Fibroblast of lung (primary cell): ENCODE measurements at places on chromosomes 1 and 21.

- peak; percentile 59 for DNase-seq
Measured at GRCh38 chr1:47431534-47431933, 6.3 kb upstream of the FOXD2 start.

DNA sequence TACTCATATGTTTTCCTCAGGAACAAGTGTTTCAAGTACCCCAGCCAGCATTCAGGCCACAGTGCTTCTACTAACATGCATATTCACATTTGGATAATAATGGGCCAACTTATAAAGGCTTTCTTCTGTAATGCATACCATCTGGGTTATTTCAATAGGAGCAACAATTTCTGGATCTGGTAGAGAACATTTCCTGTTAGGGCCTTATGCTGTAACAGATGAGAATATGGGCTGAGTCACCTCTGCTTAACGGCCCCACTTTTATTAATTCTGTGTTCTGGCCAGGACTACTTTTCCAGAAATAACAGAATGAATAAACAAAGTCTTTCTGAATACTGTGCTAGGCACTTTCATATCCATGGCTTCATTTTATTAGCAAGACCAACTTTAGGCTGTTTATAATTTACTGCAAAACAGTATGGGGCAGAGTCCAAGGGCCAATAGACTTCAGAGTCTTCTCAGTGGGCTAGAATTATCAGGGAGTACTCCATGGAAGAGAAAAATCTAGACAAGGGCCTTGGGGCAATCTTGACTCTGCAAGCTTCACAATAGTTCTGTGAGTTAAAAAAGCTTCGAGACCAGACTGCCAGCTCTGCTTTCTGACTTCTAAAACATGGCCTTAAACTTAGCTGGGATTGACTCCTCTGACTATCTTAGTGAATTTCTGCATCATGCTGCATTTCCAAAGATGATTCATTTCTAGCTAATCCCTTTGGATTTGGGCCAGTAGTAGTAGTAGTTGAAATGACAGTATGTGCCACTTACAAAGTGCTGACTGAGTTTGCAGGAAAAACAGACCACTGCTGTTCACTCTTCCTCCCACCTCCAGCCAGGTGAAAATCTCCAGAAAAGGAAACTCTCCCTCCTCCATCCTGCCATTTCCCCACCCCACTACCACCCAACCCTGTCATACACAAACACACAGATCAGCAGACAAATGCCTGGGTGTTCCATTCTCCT, 8.2 kb upstream of the SSX2IP start:
- DNase-seq: peak; percentile 91

DNA sequence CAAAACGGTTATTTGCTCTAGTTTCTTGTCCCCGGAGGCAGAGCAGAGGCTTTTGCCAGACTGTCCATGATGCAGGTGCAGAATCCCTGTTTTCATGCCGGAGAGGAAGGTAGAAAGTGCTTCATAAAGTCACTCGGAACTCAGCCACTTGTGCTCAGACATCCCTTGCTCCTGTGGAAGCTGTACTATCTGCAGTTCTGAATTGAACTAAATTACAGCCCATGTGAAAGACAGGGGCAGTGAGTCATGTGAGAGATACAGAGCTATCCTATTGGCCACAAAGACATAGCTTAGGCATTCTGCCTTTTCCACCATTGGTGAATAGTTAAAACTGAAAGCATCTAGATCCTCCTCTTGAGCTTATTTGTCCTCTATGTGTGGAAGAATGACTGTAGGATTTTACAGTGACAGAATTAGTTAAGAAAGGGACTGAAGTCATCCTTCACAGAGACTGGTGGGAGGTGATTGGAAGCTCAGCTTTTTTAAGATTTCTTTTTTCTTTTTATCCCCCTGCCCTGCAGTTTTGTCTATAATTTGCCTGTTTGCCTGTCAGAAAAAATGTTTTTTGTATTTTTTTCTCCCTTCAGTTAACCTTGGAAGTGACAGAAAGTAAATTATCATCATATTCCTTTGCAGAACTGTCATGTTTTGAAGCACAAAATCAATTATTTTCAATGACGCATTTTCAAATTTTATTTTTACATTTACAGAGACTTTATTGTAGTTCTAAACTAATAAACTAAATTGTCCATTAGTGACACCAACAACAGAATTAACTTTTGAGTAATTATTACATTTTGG, 298.6 kb downstream of the PTPRC start:
- DNase-seq: peak; percentile 95

- no peak for DNase-seq
Measured at GRCh38 chr1:99713006-99713405, 53.4 kb downstream of the FRRS1 start.

- DNase-seq: no peak
Measured at GRCh38 chr1:107533436-107533835, 392.6 kb downstream of the NTNG1 start.

GRCh38 chr1:97138515-97139032, 417.0 kb downstream of the PTBP2 start:
- no peak for DNase-seq

DNA sequence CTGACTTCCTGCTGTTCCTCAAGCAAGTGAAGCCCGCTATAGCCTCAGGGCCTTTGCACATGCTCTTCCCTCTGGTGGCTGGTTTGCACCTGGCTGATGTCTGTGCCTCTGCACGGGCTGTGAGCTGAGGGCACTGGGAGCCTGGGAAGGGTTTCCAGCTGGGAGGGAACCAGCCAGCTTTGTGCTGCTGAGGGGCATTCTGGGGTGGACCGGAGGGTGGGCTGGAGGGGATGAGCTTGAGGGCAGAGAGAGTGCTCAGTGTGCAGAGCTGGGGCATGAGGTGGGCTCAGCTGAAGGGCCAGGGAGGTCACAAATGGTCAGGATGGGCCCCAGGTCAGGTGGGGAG, 305.7 kb downstream of the MATN1 start:
- DNase-seq: no peak

- DNase-seq: no peak
Measured at GRCh38 chr1:109114342-109114674, 393 bp downstream of the ELAPOR1 start.

- DNase-seq: no peak
Measured at GRCh38 chr1:187641907-187642306, 813.2 kb downstream of the PLA2G4A start.

DNA sequence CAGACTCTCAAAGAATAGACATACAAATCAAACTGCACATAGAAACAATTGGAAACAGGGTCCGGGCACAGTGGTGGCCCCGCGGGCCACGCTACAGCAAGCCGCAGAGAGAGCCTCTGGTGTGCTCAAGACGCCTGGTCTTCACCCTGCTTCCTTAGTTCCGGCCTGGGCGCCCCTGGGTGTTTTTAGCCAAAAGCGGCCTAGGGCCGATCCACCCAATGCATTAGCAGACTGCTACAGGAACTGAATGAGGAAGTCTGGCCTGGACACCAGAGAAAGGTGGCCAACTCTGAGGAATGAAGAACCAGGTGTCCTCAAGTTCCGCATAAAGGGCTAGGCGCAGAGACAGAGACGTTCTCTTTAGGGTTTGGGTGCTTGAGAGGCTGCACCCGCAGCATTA, 1.7 kb downstream of the PRRX1 start:
- DNase-seq: no peak

GRCh38 chr1:93016171-93016570, 54.9 kb upstream of the DIPK1A start:
- DNase-seq: peak; percentile 41

GRCh38 chr1:54537611-54538010, 10.4 kb upstream of the ACOT11 start:
- DNase-seq: no peak

DNA sequence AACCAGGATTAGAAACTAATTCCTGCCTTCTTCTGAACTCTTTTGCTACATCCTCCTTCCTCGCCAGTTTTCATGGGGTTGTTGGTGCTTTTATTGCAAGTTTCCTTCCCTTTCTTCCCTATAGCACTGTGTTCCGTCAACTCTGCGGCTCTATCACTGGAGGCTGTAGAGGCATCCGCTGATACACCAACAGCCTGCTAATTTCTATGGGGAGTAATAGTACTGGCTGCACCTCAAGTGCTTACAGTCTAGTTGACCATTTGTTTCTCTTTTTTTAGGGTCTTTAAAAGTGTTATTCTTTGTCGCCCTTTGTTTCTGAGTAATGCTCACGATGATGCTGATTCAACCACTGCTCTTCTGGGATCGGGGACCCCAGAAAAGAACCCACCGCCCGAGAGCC, 746 bp downstream of the MIS18A start:
- DNase-seq: no peak

DNA sequence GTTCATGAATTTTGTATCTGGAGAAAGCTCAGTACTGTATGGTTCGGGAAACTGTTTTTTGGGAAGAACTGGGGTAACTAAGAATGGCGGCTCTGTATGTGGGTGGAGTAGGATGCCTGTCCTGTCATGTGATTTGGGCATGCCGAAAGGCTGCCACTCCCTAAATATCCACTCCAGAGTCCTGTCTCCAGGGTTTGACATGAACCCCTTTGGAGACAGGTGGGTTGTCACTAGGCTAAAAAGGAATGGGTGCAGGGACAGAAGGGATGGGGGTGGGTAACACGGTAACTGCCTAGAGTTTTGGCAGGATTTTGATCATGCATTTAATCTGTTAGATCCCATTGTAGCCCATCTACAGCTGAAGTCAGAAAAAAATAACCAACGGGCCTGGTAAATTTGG, 150.1 kb downstream of the KCNJ6 start:
- no peak for DNase-seq

- no peak for DNase-seq
Measured at GRCh38 chr1:216805953-216806352, 82.7 kb upstream of the ESRRG start.

- DNase-seq: no peak
Measured at GRCh38 chr1:169509354-169509753, 23.6 kb upstream of the SLC19A2 start.

DNA sequence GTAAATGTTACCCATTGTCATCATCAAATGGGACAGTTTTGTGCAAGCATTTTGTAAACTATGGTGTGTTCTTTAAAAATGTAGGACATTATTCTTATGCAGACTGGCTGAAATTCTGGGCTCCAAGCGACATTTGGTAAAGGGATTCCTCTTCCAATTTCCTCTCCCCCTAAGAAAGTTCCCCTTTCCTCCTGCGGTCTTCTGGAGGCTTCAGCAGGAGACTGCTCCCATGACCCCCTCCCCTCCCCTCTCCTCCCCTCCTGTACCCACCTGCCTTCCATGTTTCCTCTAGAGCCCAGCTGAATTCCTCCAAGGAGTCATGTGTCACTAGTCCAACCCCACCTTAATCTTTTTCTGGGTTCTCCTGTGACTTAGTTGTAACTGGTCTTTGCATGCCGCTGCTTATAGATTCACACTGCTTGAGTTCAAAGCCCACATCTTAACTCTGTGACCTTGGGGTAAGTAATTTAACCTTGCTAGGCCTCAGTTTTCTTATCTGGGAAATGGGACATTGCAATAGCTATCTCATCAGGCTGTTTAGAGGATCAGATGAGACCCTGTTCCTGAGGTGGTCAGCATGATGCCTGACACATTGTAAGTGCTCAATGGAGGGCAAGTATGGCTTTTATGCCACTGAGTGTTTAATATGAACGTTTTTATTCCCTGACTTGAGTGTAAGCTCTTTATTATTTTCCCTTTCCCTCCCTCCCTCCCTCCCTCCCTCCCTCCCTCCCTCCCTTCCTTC, 69.9 kb upstream of the WDR26 start:
- no peak for DNase-seq

DNA sequence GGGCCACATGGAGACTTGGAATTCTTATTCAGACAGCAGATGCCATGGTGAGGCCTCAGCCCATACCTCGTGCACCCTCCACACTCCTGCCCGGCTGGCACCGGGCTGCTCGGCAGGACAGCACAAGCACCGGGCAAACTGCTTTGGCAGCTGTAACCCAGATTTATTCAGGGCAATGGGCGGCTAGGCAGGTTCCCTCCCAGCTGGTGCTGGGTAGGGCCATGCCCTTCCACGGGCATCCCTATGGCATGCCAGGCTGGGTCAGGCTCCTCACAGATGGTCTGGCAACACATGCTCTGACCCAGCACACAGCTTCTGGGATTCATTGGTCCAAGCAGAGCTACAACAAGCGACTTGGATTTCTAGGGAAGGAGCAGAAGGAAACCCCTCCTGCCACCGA, 53.4 kb downstream of the ATP1A1 start:
- no peak for DNase-seq

- DNase-seq: no peak
Measured at GRCh38 chr1:168687816-168688215, 41.2 kb downstream of the DPT start.

DNA sequence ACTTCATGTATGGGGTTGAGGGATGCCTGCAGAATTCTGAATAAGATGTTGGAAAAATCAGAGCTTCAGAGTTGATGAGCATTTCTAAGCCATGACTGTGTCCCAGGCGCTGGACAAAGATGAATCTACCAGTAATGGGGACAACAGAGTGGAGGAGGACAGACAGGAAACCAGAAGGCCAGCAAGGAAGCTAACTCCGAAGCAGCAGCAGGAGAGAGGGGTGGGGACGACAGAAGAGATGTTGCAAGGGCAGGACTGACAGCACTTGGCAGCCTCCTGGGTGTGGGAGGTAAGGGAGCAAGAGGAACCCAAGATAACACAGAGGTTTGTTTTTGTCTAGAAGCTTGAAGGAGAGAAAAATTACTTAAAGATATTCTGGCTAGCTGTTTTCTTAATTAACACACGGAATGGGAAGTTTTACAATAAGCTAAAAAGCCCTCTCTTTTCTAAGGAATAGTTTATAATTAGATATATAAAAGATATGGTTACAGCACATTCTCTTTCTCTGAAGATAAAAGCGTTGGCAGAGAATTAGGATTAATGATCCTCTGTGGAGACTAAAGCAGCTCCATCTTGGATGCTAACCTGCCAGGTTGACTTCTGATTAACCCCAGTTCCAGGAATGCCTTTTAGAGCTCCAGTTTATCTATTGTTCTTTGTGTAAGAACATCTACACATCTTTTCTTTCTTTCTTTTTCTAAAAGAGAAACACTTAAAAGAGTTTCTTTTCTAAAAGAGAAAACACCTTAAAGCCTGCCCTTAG, 92.7 kb downstream of the TENT5C start:
- DNase-seq: no peak

GRCh38 chr1:5475572-5475971, 516.7 kb downstream of the NPHP4 start:
- DNase-seq: no peak

GRCh38 chr1:20290624-20291597, at the start of gene VWA5B1:
Gene VWA5B1, plus strand, starts transcription at chr1:20290875. Its CDS starts 19,727 bp downstream, at chr1:20310602.
- no peak for DNase-seq

GRCh38 chr1:84861988-84862644, 30.9 kb downstream of the LPAR3 start:
- no peak for DNase-seq

DNA sequence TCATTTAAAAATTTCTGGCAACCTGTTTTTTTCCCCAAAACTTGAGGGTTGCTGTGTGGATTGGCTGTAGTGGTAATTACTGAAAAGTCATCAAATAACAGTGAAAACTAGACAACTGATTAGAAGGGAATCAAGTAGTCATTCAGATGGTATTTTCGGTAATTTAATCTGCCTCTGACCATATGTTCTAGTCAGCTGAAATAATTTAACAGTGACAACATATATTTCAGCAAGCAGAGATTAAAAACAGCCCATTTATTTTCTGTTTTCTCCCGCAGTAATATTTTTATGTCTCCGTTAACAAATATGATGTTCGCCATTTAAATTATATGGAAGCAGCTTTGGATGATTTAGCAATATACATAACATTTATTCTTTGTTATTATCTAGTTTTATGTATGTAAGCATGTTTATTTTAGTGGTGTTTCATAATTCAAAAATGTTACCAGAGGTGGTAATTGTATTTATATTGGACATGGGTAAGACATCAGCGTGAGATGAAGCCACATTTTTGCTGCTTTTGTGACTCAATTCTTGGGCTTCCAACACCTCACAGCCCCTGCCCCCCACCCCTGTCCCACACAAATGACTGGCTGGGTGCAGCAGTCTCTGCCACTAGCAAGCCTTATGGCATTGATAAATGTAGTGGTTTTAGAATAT, 104.4 kb downstream of the GALNT2 start:
- DNase-seq: peak; percentile 90
